ENCODE measurements at places on chromosomes 13 and 19.

- peak; percentile 32 for DNase-seq
Observed at GRCh38 chr13:43786766-43787517, at the start of gene ENOX1. Gene ENOX1, minus strand, starts transcription at chr13:43786972.

- no peak for DNase-seq
Observed at GRCh38 chr13:47896546-47896945, 104.5 kb downstream of the SUCLA2 start.

DNA sequence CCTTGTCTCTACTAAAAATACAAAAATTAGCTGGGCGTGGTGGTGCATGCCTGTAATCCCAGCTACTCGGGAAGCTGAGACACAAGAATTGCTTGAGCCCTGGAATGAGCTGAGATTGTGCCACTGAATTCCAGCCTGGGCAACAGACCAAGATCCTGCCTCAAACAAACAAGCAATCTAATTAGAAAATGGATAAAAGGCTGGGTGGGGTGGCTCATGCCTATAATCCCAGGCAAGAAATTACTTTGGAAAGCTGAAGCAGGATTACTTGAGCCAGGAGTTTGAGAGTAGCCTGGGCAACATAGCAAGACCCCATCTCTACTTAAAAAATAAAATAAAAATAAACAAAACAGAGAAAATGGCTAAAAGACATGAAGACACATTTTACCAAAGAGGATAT, 77.0 kb downstream of the CAB39L start:
- no peak for DNase-seq

GRCh38 chr13:104832231-104832630, 1703.2 kb downstream of the EFNB2 start:
- DNase-seq: no peak

- DNase-seq: no peak
Observed at GRCh38 chr13:101058841-101059240, 357.5 kb downstream of the NALCN start.

- DNase-seq: peak; percentile 72
Observed at GRCh38 chr13:30148171-30148754, 159.1 kb downstream of the KATNAL1 start.

DNA sequence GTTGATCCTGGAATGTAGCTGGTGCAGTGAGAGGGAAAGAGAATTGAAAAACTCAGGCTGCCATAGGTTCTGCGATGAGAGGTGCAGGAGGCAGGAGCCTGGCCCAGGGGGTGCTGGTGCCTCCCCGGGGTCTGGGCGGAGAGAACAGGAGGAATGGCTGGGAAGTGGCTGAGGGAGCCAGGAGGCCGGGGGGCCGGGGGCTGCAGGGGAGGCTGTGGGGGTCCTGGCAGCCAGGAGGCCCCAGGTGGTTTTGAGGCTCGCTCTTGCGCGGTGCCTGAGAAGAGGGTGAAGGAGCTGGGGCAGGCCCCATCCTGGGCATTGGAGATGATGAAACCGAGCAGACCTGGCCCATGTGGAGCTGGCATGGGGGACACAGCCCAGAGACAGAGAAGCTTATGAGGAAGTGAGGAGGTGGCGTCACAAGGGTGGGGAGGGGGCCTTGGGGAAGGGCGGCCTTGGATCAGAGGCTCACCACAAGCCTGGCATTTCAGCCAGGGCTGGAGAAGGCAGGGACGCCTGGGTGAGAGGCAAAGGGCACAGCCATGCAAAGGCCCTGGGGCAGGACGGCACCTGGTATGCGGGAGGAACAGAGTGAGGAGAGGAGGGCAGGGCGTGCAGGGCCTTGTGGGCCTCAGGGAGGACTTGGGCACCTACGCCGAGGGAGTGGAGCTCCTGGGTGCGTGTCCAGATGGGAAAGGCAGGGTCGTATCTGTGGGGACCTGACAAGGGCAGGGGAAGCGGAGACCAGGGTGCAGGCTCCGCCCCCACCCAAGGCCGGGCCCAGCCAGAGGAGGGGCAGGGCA, 1.3 kb upstream of the TEKTIP1 start:
- DNase-seq: no peak

GRCh38 chr13:94709001-94709834, 3.1 kb downstream of the SOX21 start:
- DNase-seq: no peak

DNA sequence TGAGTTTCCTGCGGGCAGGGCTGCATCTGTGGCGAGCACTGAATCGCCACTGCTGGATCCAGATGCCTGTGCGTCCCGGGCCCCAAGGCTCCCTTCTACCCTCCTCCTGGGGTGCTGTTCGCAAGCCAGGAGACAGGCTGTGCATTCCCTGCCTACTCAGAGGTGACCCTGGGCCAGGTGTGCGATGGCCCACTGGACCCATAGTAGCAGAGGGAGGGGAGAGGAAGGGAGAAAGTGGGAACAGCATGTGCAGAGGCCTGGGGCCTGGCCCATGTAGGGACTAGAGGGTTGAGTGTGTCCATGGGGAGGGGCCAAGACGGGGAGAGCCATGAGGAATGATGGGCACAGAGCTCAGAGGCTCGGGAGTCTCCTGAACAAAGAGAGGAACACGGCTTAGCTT, 27.3 kb downstream of the CARM1 start:
- DNase-seq: no peak

- no peak for DNase-seq
Observed at GRCh38 chr19:1220477-1220930, 14.9 kb downstream of the STK11 start.

- DNase-seq: no peak
Observed at GRCh38 chr19:55956431-55956830, 8.8 kb downstream of the NLRP8 start.

- no peak for DNase-seq
Observed at GRCh38 chr13:75395066-75395465, 86.9 kb downstream of the TBC1D4 start.

DNA sequence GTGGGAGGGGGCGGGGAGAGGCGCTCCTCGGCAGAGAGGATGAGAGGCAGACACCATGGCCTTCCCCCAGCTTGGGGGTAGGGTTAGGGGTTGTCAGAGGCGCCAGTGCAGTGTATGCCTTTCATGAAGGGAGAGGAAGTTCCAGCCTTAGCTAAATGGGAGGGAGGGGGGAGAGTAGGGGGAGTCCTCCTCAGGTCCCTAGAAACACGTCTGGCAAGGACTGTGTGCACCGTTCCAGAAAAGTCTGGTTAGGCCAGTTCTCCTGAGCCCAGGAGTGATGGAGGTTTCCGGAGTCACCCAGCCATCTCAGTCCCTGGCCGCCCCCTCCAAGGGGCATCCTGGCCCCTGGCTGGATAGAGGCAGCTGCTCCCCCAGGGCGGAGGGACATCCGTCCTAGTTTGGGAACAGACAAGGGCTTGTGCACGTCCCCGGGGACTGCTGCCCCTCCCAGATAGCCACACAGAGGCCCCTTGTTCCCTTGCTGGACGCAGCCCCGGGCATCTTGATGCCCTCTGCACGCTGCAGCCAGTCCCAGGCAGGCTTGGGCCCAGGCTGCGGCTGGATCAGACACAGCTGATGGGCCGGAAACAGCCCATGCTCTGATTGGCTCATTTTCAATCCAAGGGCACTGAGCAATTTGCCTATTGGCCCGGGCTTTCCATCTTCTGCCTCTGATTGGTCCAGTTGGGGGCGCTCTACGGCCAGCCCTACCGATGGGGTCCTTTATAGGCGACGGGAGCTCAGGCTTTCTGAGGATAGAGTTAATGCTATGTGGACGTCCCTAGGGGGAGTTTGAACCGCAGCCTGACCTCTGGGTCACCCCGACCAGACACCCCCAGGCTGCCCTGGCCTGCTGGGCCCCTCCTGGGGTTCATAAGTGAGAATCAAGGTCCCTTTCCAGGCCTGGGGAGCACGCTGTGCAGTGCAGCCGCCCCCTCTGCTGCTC, 3.8 kb downstream of the S1PR2 start:
- no peak for DNase-seq

- DNase-seq: no peak
Observed at GRCh38 chr13:93289053-93289452, 62.4 kb downstream of the GPC6 start.

- no peak for DNase-seq
Observed at GRCh38 chr13:110873639-110874507, 41.0 kb downstream of the ANKRD10 start.

DNA sequence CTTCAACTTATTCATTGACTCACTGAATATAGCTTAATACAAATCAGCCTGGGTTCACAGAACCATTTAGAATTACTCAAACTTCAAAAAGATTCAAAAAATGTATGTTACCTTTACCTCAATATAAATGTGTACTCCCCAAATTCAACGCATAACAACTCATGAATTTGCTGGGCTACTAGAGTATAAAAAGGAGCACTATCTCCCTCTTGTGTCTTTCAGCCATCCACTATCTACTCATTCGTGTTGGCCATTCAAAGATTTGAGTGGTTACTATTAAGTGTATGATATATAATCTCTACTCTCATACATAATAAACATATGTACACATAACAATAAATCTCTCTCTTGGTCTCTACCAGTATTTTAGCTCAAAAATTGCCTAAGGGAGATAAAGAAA, 20.3 kb downstream of the INTS6 start:
- no peak for DNase-seq

DNA sequence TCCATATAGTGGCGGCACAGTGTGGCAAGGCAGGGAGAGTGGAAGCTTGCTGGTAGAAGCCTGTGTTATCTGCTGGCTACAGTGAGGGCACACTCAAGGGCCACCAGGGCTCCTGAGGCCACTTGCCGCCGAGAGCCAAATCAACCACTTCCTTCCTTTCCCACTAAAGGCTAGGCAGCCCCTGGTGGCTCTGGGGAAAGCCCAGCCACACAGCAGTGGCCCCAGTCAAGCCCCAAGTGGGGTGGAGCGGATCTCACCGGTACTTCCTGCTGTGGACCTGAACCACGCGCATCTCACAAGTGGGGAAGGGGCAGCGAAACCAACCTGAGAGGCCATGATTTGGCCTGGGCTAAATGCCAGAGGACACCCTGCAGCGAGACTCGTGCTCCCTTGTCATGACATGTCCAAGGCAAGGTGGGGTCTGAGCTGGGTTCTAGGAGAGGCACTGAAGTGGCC, 21.9 kb upstream of the SLC35E1 start:
- DNase-seq: peak; percentile 61

- DNase-seq: peak; percentile 22
Observed at GRCh38 chr19:42301646-42302203, at the start of gene PRR19. Gene PRR19, plus strand, starts transcription at chr19:42302132. Its CDS starts 7,453 bp downstream, at chr19:42309585.

DNA sequence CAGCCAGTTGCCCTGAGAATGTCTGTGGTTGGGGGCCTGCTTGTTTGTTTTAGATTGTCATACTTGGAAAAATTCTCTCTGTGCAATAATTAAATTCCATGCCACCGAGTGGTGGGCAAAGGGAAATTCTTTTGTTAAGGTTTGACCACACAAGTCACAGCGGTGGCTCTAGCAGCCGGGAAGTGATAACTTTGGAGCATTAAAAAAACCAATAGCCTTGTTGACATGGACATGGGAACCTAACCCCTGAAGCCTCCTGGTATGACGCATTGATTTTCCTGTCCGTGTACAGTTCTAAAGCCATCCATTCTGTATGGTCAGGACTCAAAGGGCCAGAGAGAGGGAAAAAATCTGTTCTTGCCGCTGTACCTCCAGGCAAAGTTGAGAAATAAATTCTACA, 384.9 kb upstream of the ZNF507 start:
- DNase-seq: no peak

- no peak for DNase-seq
Observed at GRCh38 chr13:21938168-21938567, 267.3 kb downstream of the FGF9 start.

DNA sequence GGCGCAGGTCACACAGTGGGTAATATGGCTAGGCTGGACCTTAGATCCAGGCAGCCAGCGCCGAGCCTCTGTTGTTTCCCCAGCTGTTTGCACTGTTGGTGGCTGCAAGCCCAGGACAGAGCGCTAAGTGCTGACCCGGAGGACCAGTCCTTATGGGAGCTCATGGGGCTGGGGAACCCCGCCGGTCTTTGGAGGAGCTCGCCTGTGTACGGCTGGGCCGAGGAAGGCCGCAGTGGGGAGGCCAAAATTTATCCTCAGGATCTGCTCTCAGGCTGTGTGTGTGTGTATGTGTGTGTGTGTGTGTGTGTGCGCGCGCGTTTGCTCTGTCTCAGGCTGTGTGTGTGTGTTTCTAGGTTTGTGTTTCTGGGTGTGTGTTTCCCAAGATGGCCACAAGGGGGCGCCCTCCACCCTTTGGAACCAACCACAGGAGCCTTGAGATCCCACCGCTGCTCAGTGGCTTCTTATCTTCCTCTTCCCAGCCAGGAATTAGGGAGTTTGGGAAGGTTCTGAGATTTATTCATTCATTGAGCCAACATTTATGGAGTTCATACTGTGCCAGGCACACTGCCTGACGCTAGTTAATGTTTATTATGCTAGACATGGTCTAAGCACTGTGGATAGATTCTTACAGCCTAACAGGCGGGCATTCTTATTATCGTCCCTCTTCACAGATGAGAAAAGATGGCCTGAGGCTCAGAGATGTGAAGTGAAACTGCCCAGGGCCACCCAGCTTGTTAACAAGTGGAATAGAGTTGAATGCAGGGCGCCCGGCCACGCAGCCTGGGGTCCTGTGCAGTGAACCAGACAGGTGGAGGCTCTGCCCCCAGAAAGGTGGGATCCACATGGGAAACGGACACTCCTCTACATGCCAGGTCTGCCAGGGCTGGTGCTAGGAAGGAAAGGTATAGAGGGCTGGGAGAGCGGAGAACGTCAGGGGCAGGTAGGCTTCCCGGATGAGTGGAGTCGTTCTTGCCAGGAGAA, 13.0 kb downstream of the PGLYRP1 start:
- DNase-seq: peak; percentile 73

DNA sequence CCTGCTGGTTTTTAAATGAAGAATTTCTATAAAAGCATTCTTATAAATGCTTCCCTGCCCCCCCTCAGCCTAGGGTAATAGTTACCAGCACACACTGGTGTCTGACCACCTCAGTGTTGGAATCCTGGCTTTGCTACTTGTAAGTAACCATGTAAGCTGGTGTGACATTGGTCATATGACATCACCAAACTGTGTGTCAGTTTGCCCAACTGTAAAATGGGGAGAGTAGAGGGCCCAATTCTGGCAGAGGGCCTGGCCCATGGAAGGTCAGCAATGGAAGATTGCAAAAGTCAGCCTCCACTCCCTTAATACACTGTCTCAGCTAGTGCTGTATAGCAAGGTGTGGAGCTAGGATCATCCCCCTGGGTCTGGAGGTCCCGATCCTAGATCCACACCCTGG, 31.6 kb downstream of the ACSBG2 start:
- DNase-seq: no peak

DNA sequence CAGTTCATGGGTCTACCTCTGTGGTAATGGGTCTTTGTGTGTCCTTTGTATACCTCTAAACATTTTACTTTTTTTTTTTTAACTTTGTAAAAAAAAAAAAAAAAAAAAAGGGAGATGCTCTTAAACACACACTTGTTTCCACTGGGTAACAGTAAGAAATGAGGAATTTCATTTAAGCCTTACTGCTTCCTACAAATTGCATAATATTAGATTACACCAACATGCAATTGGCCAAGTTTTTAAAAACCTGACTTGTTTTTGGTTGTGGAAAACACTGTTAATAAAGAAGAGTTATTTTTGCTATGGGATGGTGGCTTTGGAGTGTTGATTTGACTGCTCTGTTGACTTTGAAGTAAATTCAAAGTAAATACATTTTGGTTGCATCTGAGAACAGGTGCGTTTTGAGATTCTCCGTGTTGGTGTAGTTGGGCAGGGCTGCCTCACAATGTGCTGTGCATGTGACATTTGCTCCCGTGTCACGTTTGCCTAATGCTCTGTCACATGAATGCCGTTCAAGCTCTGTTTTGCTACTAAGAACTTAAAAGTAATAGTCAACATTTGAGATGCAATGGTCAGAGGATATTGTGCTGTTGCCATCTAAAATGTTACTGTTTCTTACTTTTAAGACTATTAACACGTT, 202.4 kb downstream of the LMO7 start:
- DNase-seq: no peak

GRCh38 chr13:66617786-66618185, 612.4 kb downstream of the PCDH9 start:
- no peak for DNase-seq
